Pulmonary artery endothelial cell (primary cell): ENCODE measurements at places on chromosomes 4 and X. TPM values are rescaled to one million over a fixed set of nuclear protein-coding genes. Genes with fewer than 3 reads are reported as not detected.

CT45A3 gene
- total RNA-seq = not detected in 2 replicates

ASMT gene
- total RNA-seq = not detected in 2 replicates

HHIP gene
- total RNA-seq = 217 and 481 TPM in 2 replicates

NHSL2 gene
- 21.2 and 22.0 TPM in 2 replicates for total RNA-seq

NOX1 gene
- total RNA-seq = not detected in 2 replicates

HELT gene
- not detected in 2 replicates for total RNA-seq

PPEF2 gene
- not detected in 2 replicates for total RNA-seq

WDR13 gene
- 137 and 223 TPM in 2 replicates for total RNA-seq

SPANXN3 gene
- not detected in 2 replicates for total RNA-seq

TMSB15C gene
- 2.5 and 3.1 TPM in 2 replicates for total RNA-seq

COL4A6 gene
- 1.5 and 2.0 TPM in 2 replicates for total RNA-seq

PLAC1 gene
- 0.20 and 0.46 TPM in 2 replicates for total RNA-seq

SSX1 gene
- not detected in 2 replicates for total RNA-seq

BLTP1 gene
- 42.8 and 55.4 TPM in 2 replicates for total RNA-seq

PPP1R3F gene
- total RNA-seq = 1.5 and 3.1 TPM in 2 replicates

HMGN5 gene
- total RNA-seq = 1.6 and 2.0 TPM in 2 replicates
